Activated CD4-positive, alpha-beta T cell treated with anti-CD3 and anti-CD28 coated beads, Interleukin-2, amount 50 U/mL, for 16 hours (primary cell): ENCODE measurements at places on chromosomes 5 and 9.

- no peak for DNase-seq
Observed at GRCh38 chr5:75088648-75089047, 36.3 kb upstream of the GCNT4 start.

- DNase-seq, result no peak
Observed at GRCh38 chr5:173029499-173029921, 26.6 kb upstream of the CREBRF start.

- no peak for DNase-seq
Observed at GRCh38 chr5:172421-172820, 18.9 kb upstream of the LRRC14B start.

DNA sequence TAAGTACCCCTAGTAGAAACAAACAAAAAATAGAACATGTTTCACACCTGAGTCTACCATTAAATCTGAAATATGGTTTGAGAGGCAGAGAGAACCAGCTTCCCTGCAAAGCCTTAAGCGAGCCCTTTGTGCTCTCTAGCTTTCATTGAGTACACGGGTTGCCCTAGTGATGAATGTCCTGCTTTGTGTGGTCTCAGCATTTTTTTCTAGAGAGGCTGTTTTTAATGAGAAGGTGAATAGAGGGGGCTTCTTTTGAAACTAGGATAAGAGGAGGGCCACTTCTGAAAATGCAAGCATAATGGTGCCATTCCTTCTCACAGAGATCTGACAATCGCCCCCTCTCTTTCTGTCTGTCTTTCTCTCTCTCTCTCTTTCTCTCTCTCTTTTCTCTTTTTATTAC lies 131.3 kb downstream of the MACIR start:
- DNase-seq, result no peak

DNA sequence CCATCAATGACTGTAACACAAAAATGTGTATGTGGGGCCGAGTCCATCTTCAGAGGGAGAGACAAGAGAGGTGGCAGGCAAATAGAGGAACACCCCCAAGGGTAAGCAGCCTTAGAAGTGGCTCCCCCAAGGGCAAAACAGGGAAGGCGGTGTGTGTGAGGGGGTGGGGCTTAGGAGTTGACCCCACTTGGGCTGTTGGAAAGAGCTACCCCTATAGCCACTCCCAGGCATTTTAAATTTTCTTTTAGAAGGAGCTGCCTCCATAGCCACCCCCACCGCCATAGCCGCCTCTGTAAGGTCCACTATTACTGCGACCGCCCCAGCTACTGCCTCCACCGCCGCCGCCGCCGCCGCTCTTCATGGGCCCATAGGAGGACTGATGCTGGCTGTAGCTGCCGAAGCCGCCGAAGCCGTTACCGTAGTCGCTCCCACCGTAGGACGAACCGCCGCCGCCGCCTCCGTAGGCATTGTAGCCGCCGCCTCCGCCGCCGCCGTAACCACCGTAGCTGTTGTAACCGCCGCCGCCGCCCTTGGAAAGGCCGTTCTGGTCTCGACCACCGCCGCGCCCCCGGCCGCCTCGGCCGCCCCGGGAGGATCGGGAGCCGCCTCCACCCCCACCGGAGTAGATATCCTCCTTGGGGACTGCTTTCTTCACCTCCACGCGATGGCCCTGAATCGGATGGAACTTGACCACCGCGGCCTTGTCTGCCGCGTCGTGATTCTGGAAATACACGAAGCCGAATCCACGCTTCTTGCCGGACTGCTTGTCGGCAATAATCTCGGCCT lies 1.1 kb downstream of the HNRNPA0 start:
- DNase-seq, result peak; percentile 54
